ENCODE measurements at places on chromosomes 2 and 18. TPM values are rescaled to one million over a fixed set of nuclear protein-coding genes. Genes with fewer than 3 reads are reported as not detected.

DNA sequence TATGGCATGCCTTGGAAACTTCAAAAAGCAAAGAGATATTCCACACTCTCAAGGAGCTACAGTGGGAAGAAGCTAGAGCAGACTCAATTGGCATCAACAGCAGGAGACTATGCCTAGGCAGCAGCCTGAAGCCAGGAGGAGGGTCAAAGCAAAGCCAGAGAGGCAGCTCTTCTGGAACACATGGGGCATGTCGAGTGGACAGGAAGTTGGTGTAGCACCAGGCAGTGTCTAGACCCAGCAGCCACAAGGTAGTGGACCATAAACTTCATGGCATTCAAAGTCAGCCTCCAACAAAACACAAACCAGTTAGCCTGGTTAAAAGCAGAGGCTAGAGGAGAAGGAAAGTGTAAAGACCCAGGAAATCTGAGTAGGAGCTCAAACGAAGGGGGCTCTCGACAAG, 311.2 kb upstream of the PKDCC start:
- no peak overlapping the region for H3K4me3 ChIP-seq
- H3K36me3 ChIP-seq, result no peaks in the 10 kb centered on the region
- no peaks in the 10 kb centered on the region for H3K4me1 ChIP-seq
- no peak overlapping the region for H3K27ac ChIP-seq

DNA sequence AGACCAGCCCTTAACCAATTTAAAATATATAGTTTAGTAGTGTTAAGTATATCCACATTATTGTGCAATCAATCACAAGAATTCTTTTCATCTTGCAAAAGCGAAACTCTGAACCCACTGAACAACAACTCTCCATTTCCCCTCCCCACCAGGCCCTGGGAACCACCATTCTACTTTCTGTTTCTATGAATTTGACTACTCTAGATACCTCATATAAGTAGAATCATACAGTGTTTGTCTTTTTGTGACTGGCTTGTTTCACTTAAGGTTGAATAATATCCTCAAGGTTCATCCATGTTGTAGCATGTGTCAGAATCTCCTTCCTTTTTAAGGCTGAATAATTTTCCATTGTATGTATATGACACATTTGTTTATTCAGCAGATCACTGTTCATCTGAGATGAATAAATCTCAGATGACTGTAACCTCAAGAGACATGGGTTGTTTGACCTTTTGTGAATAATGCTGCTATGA, 8.1 kb upstream of the SOS1 start:
- DNase-seq, result no peak
- H3K27me3 ChIP-seq, result no peaks in the 10 kb centered on the region
- H3K4me3 ChIP-seq, result no peak overlapping the region
- no peaks in the 10 kb centered on the region for H3K4me1 ChIP-seq
- H3K27ac ChIP-seq, result no peak overlapping the region

DNA sequence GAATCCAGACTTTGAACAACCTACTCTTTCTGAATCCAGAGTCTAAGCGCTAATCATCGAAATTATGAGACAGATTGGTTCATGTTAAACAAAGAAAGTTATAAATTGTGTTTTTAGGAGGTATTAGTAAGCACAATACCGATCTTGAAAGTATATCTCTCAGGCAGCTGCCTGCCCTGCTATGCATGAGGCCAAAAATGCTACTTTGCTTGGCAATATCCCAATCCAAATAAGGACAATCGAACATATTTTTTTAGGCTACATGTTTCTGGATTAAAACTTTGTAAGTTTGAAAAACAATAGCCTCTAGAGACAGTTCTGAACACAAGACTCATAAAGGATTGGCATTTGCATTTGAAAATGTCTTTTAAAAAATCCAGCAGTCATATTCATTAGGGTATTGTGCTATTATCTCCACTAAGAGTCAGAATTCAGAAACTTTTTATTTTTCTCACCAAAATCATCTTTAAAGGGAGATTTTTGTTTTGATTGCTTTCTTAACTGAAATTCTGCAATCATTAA, 167.1 kb downstream of the PDE1A start:
- no peaks in the 10 kb centered on the region for H3K4me1 ChIP-seq
- no peaks in the 10 kb centered on the region for H3K36me3 ChIP-seq
- DNase-seq, result no peak
- H3K27me3 ChIP-seq, result no peaks in the 10 kb centered on the region
- H3K27ac ChIP-seq, result no peak overlapping the region

DNA sequence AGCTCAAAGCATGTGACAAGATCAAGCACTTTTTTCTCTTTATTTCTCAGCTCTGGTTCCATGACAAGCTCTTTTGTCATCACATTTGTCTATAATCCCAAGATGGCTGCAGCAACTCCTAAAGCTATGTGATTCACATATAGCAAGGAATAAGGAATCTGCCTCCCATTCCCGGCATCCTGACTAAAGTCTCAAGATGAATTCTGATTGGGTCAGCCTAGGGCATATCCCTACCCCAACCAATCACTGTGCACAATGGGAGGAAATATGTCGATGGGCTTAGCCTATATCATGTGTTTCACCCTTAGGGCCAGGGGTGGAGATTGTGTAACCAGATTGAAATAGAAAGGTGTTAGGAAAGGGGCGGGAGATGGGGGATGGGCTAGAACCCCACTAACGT, 23.1 kb upstream of the COLEC12 start:
- no peak for DNase-seq
- no peak overlapping the region for H3K4me3 ChIP-seq
- H3K36me3 ChIP-seq, result no peaks in the 10 kb centered on the region
- peaks cover 16% of the 10 kb centered on the region for H3K4me1 ChIP-seq
- no peak overlapping the region for H3K27ac ChIP-seq

GRCh38 chr2:85707304-85707703, 13.1 kb downstream of the GNLY start:
- no peak overlapping the region for H3K4me3 ChIP-seq
- peaks cover 18% of the 10 kb centered on the region for H3K4me1 ChIP-seq
- H3K36me3 ChIP-seq, result no peaks in the 10 kb centered on the region
- peak; percentile 61 for DNase-seq
- H3K27me3 ChIP-seq, result peaks cover 19% of the 10 kb centered on the region

DNA sequence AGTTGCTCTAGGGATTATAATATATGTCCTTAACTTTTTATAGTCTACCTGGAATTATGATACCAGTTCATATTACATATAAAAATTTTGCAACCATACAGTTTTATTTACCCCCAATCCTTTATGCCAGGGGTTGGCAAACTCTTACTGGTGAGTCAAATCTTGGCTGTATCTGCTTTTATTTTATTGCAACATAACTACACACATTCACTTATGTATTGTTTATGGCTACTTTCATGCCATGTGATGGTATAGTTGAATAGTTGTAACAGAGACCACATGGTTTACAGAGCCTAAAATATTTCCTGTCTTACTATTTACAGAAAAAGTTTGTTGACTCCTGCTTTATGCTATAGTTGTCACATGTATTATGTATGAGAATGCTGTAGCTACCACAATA, 25.8 kb upstream of the DLX2 start:
- H3K36me3 ChIP-seq, result no peaks in the 10 kb centered on the region
- H3K4me3 ChIP-seq, result no peak overlapping the region
- H3K4me1 ChIP-seq, result no peaks in the 10 kb centered on the region
- H3K27me3 ChIP-seq, result no peaks in the 10 kb centered on the region
- H3K27ac ChIP-seq, result no peak overlapping the region

GRCh38 chr2:130795431-130795830, 40.1 kb downstream of the AMER3 start:
- peaks cover 6% of the 10 kb centered on the region for H3K4me1 ChIP-seq
- H3K27me3 ChIP-seq, result no peaks in the 10 kb centered on the region
- H3K4me3 ChIP-seq, result no peak overlapping the region
- H3K36me3 ChIP-seq, result no peaks in the 10 kb centered on the region
- no peak for DNase-seq

DNA sequence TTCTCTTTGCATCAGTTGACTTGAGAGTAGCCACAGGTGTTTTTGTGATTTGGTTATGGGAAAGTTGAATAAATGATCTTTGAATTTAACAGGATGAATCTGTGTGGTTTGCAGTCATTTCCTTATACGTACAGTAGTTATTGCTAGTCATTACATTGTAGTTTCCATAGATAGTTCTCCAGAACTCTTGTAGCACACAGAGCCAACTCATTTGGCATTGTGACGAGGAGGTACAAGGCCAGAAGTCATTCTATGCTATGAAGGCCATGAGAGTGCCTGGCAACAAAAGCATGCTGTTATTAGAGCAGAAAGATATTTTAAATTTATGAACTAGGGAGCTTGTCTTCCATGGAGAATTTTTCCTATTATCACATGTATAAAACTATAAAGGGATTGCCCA, 973.0 kb upstream of the CHAC2 start:
- no peaks in the 10 kb centered on the region for H3K27me3 ChIP-seq
- DNase-seq, result no peak
- no peaks in the 10 kb centered on the region for H3K4me1 ChIP-seq
- H3K4me3 ChIP-seq, result no peak overlapping the region
- H3K27ac ChIP-seq, result no peak overlapping the region
- no peaks in the 10 kb centered on the region for H3K36me3 ChIP-seq

The TNS1 gene
- polyA plus RNA-seq, result 2.5 TPM

The STARD6 gene
- not detected for polyA plus RNA-seq

The HAT1 gene
- polyA plus RNA-seq, result 40.8 TPM

The CCDC85A gene
- 0.03 TPM for polyA plus RNA-seq

The SLC16A14 gene
- polyA plus RNA-seq, result 0.67 TPM

The NLRC4 gene
- polyA plus RNA-seq, result not detected

Data from keratinocyte (primary cell).